ENCODE measurements at places on chromosomes 16 and 17.

- DNase-seq = no peak
These were observed 209.3 kb downstream of the MSI2 start for GRCh38 chr17:57465610-57466009.

- peak; percentile 22 for DNase-seq
These were observed 12.0 kb downstream of the TBC1D24 start for GRCh38 chr16:2486645-2487516.

- DNase-seq = no peak
These were observed 204.2 kb downstream of the NTN1 start for GRCh38 chr17:9225305-9226101.

DNA sequence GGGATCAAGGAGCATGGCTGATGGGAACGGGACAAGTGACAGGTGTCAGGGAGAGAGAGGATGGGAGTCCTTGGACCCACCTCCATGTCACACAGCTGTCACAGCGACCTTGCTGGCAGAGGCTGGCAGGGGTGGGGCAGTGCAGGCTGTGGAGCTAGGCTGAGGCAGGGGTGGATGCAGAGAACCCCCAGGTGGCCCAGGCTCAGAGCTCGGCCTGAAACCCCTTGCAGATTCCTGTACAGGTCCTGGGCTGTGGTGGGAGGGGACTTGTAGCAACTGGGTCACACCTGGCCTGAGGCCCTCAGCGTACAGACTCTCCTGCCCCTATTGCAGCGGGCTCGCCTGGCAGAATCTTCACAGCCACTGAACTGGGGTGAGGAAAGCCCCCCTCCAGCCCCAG, 174.1 kb downstream of the NTN1 start:
- DNase-seq = no peak

GRCh38 chr16:23836404-23837311, 875 bp downstream of the PRKCB start:
- DNase-seq = no peak

GRCh38 chr16:51538707-51539498, 387.8 kb upstream of the SALL1 start:
- peak; percentile 89 for DNase-seq

GRCh38 chr16:71369494-71369893, 11.0 kb downstream of the CALB2 start:
- DNase-seq = no peak

DNA sequence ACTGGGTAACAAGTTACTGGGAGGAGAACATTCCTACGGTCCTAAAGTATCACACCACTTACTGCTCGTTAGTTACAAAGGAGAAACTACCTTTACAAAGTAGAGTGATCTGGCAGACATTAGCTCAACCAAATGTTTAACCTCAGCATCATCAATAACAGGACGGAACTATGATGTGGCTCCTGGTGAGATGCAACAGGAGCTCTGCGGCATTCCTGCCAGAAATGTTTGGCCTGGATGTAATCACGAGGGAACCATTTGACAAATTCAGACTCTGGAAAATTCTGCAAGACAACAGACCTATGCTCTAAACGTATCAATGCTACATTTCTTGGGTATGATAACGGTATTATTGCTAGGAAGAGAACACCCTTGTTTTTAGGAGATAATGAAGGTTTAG, 80.4 kb downstream of the MRM3 start:
- DNase-seq = no peak

DNA sequence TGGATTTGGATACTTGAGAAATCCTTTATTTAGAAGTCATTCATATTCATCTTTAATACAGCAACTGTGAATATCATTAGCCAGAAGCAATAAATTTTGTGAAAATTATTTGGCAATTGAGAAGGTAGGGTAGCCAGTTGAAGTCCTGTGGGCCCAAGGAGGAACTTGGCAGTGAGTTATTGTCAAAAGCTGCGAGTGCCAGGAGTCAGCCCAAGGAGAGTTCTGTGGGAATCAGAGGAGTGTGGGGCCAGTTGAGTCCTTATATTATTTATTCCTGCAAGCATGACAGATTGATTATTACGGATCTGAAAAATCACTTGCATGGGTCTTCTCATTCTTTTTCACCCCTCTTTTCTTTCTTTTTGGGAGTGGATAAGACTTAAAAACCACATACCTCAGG, 38.3 kb downstream of the PRKCA start:
- DNase-seq = no peak

GRCh38 chr17:66746736-66747135, 88.2 kb upstream of the CACNG5 start:
- DNase-seq = no peak

DNA sequence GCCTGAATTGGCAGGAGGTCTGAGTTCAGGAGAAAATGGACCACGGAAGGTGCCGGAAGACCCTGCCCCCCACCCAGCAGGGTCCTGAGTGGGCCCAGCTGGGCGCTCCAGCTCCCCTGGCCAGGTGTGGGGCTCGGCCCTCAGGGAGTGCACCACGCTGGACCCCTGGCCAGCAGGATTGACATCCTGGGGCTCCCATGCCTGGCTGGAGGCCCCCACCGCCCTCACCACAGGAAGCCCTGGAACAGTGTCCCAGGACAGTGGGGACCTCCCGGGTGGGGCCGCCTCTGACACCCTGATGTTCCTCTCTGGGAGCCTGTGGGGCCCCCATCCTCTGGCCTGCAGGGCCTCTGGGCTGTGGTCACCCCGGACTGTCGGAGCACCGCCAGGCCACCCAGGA, 28.1 kb upstream of the CACNA1H start:
- DNase-seq = no peak

DNA sequence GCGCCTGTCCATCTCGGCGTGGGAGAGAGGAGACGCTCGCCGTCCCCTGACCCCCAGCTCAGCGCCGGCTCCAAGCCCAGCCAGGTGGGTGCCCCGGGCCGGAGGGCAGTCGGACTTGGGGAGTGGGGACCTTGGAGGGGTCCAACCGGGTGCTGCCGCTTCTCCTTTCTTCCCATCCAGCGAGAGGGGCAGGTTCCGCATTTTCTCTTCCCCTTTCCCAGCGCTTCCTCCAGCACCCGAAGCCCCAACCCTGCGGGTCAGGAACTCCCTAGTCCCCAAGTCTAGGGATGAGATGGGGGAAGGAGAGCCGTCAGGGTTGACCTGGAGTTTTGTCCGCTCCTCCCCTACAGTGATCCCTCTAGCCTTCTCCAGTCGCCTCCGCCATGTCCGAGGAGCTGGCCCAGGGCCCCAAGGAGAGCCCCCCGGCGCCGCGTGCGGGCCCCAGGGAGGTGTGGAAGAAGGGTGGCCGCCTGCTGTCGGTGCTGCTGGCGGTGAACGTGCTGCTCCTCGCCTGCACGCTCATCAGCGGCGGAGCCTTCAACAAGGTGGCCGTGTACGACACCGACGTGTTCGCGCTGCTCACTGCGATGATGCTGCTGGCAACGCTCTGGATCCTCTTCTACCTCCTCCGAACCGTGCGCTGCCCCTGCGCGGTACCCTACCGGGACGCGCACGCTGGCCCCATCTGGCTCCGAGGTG, at the start of gene OTOP2:
Gene OTOP2 (plus strand): TSS at position 24 of the 699 bp plus-strand sequence. CDS start 360 bp downstream, at position 384.
- DNase-seq = no peak

DNA sequence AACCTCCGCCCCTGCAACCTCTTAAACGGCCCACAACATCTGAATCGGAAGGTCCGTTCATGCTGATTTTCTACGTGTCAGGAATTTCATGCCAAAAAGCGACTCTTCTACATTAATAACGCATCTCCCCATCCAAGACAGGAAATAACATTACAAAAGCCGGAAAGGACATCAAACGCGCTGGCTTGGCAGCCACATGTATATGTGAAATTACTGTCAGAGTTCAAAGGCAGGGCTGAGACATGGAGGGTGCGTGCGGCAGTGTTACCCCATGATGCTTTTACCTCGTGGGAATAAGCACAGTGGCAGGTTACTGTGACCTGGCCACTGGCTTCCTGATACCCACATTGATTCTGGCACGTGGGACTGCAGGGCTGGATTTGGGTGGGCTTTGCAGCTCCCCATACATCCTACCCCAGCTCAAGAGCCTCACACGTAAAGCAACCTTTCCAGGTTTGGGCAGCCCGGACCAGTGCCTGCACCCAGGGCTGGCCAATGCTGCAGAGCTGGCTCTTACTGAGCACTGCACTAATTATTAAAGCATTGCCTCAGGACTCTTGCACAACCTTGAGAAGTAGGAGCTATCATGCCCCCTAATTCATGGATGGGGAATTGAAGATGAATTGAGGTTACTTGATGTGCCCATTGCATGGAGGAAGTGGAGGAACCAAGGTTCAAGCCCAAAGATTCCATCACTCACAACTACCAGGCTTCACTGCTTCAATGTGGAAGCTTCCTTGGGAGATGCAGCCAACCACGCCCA, 120.6 kb upstream of the FOXF1 start:
- DNase-seq = no peak

GRCh38 chr16:68893710-68894705, 50.7 kb downstream of the TANGO6 start:
- no peak for DNase-seq

GRCh38 chr17:30290696-30291542, 825 bp downstream of the BLMH start:
- DNase-seq = no peak

DNA sequence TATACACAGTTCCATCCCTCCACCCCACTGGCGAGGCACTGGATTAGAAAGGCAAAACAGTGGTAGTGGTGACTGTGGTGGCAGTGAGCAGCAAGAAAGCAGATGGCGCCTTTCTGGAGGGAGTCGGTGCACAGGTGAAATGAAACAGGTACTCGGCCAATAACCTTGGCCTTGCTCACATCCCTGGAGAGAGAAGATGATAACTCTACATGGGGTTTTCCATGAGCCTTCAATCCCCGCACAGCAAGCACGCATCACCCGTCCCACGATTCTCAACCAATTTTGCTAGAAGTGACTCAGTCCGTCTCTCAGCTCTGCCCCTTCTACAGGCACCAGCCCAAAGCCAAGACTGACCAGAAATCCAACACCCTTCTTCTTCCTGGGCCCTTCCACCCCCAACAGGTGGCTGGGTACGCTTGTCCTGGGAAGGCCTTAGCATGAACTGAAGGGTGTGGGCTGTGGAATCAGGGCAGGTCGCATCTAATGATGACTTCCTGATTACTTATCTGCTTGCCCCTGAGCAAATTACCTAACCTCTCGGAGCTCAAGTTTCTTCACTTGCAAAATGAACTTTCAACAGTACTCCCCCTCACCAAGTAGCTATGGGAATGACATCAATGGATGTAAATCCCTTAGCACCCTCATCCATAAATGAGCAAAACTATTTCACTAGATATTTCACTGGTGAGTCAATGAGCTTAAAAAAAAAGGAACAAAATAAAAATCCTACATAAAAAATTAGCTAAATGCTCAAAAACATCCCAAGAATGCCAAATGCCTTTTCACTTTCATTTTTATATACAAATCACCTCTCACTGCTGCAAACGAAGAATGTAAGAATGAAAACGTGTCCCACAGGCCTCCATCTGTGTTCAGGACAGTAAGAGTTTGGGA, 18.0 kb downstream of the XPO6 start:
- DNase-seq = peak; percentile 93

DNA sequence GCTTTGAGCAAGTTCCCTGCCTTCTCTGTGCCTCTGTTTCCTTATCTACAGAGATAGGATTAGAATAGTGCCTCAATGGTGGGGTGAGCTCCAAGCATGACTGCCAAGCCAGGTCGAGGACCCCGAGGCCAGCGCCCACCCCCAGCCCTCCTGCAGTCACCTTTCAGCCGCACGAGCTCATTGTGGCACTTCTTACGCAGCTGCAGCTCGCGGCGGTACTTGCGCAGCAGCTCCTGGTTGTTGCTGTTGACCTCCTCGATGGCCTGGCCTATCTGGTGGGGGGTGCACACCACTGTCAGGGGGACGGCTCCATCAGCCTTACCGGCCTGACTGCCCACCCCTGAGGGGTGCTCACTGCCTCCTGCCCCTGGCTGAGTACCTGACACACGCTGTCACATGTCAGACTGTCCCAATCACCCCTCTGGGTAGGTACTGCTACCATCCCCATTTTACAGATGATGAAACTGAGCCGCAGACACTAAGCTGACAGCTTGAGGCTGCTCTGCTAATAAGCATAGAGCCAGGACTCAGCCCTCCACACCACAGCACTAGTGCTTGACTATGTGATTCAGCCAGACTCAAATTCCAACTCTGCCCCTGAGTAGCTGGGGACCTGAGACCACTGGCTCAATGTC, 31.3 kb downstream of the KATNB1 start:
- no peak for DNase-seq

DNA sequence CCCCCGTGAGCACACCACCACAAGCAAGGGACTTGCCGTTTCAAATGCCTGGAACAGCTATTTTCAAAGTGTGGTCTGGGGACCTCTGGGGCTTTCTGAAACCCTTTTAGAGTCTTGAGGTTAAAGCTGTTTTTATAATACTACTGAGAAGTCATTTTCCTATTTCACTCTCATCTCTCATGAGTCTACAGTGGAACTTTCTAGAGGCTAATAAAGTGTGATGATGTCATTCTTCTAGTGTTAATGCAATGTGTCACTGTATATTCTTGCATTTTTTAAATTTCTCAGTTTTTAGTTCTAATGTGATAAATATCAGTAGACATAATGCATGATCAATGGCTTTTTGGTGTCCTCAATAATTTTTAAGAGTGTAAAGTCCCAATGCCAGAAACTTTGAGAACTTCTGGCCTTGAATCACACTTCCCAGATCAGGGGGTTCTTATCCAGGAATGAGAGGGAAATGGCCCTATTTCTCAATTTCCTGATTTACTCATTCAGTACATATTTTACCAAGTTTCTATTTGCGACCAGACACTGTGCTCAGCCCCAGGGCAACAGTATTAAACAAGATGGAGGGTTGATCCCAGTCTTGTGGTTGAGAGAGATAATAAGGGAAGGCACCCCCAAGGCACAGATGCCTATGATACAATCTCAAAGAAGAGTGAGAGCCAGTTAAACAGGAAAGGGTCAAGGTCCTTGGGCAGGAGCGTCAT, 444.0 kb downstream of the HS3ST3B1 start:
- DNase-seq = peak; percentile 76

- peak; percentile 52 for DNase-seq
These were observed 21.9 kb downstream of the AIPL1 start for GRCh38 chr17:6413065-6413464.

DNA sequence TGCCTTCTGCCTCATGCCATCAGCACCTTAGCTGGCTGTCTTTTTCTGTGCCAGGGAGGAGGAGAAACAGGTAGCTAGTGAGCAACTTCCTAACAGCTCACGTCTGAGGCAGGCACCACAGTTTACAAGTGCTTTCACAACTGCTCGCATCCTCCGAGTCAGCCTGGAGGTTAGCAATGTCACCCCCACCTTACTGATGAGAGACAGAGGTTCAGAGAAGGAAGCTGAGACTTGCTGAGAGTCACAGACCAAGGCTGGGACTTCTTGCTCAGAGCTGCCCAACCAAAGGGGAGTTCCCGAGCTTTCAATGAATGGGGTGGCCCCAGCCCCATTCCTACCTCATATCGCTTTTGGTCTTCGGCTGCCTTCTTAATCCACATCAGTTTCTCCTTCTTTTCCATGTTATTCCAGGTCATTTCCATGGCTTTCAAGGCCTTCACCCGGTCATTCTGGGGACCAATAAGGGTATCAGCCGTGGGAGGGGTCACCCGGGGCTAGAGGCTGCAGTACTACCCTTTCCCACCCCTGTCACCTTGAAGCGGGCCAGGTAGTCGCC, 9.6 kb downstream of the UBTF start:
- DNase-seq = no peak

DNA sequence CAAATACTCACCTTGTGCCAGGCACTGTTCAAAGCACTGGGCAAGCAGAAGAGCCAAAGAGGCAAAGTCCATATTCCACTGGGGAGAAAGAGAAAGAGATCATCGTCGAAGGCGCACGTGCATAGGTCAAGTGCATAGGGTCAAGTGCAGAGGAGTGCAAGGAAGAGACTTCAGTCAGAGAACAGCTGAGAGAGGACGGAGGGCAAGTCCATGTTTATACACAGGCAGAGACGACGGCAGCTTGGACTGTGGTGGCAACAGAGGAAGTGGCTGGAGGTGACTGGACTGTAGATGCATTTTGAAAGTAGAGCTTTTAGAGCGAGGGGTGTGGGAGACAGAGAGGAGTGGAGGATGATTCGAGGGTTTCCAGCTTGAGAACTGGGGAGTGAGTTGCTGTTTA, 74.7 kb upstream of the SDK2 start:
- no peak for DNase-seq
